ENCODE measurements at places on chromosomes 2 and 18.

GRCh38 chr2:80473796-80474195 lies 169.2 kb upstream of the LRRTM1 start:
- no peak for DNase-seq

- no peak for DNase-seq
Observed at GRCh38 chr18:79859314-79859713, 61.6 kb downstream of the KCNG2 start.

GRCh38 chr2:44952143-44952805 lies 10.8 kb downstream of the SIX3 start:
- DNase-seq = peak; percentile 81

GRCh38 chr2:136242687-136243277 lies 124.8 kb upstream of the CXCR4 start:
- no peak for DNase-seq

DNA sequence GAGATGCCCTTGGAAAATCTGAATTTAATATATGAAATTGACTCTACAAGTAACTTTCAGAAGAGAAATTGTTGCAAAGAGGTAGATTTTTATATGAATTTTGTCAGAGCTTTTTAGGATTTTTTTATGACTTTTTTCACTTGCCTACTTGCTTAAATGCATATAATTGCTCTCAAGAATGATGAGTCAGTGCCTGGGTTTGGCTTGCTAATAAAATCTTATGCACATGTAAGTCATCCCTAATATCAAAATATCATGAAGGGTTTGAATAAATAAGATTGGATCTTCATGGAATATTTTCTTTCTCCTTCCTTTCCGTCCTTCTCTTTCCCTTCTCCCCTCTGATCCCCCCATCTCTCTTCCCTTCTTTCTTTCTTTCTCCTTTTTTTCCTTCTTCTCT lies 354.1 kb downstream of the TXNL1 start:
- no peak for DNase-seq

GRCh38 chr2:19611491-19612332 lies 253.3 kb upstream of the OSR1 start:
- no peak for DNase-seq

- no peak for DNase-seq
Observed at GRCh38 chr2:181128199-181128598, 147.8 kb downstream of the UBE2E3 start.

DNA sequence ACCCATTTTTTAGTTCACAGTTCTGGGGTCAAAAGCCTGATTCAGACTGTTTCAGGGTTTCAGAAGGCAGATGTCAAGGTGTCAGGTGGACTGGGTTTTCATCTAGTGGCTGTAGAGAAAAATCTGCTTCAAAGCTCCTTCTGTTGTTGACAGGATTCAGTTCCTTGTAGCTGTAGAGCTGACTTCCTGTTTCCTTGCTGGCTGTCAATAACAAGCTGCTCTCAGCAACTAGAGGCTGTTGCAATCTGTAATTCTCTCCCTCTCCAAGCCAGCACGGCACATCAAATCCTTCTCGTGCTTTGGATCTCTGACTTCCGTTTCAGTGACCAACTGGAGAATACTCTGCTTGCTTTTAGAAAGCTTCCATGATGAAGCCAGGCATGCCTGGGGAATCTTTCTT lies 179.4 kb downstream of the DOK6 start:
- DNase-seq = no peak

DNA sequence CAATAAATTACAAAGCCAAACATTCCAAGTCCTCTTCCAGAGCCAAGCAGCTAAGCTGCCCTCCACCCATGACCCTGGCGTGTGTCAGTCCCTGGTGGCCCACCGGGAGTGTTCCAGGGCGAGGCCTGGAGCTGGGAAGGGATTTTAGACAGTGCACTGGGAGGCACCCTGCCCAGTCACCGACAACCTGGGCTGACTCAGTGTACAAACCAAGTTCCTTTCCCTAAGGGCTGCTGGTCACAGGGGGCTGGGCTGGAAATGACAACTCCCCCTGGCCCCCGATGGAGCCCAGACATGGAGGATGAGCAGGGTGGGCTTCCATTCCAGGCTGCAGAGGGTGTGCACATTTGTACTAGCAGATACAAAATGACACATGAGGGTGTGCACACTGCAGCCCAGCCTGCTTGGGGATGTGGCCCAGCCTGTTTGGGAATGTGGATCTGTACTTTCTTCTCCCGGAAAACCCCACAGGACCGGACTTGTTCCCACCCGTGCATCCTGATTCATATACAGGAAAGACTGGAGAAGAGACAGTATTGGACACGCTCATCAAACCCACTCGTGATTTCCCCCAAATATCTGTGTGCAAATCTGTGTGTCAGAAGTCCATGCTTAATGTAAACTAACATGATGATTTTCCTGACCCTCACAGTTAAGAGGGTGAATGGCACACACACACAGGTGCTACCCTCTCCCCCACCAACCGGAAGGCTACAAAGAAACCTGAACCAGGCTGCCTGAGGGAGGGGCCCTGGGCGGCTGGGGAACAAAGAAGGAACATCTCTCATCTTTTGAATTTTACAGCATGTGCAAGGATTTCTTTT lies 58.9 kb downstream of the NDUFA10 start:
- DNase-seq = no peak

GRCh38 chr2:68466361-68466777 lies 725 bp downstream of the FBXO48 start:
- DNase-seq = no peak

DNA sequence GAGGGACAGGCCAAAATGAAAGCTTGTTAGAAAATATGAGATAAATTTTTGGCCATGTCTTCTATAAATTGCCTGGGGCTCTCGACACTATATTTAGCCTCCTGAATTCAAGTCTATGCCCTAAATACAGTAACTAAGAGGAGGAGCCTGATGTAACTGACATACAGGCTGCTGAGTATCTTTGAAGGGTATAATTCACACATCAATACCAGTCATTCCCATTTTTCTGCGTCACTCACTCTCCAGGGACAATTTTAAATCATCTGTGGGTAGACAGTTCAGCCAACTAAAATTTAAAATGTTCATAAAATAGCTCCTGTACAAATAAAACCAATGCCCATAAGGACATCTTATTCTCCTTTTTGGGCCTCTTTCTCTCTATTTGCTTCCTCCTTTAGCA lies 105.9 kb downstream of the AP1S3 start:
- no peak for DNase-seq

GRCh38 chr2:160253440-160254188 lies 53.5 kb upstream of the ITGB6 start:
- DNase-seq = no peak

GRCh38 chr2:102278720-102279390 lies 32.5 kb upstream of the IL1RL1 start:
- peak; percentile 10 for DNase-seq

Data from nephron progenitor cell (in vitro differentiated cells).